Stimulated activated CD8-positive, alpha-beta memory T cell treated with anti-CD3 and anti-CD28 coated beads, Interleukin-15, amount 100 ng/mL, for 24 hours (primary cell): ENCODE measurements at places on chromosomes 3 and 15.

DNA sequence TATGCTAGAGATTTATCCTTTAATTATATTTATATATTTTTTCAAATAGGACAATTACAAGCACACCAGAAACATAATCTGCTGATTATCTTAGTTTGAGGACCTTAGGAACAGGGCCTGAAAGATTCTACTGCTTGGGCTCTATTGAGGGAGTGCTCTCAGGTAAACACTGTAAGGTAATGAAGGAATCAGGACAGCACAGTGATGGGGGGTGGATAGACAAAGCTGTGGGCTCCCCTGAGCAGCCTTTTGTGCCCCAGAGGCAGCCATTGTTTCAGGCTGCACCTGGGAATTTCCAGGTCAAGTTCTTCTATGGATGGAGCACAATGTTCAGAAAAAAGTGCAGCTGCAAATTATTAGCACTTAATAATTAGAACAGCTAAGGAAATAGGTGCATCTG, 848.0 kb upstream of the CADM2 start:
- DNase-seq = no peak

- DNase-seq = no peak
Measured at GRCh38 chr3:157294491-157294890, 134.5 kb upstream of the CCNL1 start.

GRCh38 chr3:132261506-132261905, 55.7 kb upstream of the ACP3 start:
- DNase-seq = no peak

- no peak for DNase-seq
Measured at GRCh38 chr15:64985366-64986033, 4.2 kb downstream of the SPG21 start.

GRCh38 chr15:66823601-66824000, 121.6 kb downstream of the SMAD6 start:
- no peak for DNase-seq

DNA sequence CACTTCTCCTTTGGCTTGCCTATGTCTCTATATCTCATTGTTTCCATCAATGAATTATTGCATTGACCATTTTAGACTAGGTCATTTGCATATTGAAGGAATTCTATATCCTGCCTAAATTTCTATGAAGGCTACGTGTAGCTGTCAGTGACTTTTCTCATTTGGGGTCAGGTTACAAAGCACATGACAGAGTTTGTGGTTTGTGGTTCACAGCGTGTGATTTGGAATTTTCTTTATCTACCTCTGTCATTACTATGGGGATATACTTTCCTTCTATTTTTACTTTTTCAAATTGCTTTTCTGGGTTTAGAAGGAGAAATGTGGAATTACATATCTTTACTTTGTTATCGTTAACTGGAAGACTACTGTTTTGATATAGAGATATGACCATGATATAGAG, 317.3 kb upstream of the CFAP20DC start:
- DNase-seq = no peak

DNA sequence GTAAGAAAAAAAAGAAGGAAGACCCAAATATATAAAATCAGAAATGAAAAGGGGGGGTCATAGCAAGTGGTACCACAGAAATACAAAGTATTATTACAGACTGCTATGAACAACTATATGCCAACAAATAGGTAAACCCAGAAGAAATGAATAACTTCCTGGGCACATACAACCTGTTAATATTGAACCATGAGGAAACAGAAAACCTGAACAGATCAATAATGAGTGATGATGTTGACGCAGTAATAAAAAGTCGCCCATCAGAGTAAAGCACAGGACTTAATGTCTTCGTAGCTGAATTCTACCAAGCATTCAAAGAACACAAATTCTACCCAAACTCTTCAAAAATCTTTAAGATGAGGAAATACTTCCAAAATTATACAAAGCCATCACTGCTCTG, 921.6 kb upstream of the SEMA6D start:
- no peak for DNase-seq

GRCh38 chr3:128317698-128318231, 148.9 kb downstream of the DNAJB8 start:
- no peak for DNase-seq

DNA sequence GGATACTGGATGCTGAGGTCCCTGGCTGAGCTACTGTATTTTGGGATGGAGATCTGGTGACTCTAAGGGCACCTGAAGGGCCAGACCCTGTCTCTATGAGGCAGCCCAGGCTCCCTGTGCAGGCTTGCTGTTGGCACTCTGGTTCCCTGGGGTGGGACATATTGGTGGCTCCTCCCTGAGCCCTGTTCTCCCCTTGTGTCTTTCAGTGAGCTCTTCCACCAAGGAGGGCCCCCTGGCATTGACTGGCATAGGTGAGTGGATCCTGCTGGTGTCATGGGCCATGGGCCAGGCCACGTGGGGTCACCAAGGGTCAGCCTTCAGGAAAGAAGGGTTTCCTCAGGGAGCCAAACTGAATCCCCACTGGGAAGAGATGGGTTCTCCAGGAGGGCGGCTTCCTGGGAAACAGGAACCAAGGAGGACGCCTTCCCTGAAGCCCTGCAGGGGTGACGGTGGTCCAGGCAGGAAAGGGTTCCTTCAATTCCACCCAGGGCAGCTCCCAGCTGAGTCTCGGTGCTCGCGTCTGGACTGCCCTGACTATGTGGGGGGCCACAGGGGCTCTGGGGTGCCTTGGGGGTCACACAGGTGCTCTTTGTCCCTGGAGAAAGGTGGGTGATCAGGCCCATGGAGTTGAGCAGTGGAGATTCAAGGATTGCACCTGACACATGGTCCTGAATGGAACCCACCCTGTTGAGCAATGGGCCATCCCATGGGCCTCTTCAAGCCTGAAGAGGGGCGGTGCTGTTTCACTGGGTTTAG, 220.4 kb downstream of the SNRPN start:
- DNase-seq = no peak
